ENCODE measurements at places on chromosomes 16 and 17.

GRCh38 chr17:17641621-17642409 is 39.4 kb upstream of the RAI1 start:
- DNase-seq = peak; percentile 79

DNA sequence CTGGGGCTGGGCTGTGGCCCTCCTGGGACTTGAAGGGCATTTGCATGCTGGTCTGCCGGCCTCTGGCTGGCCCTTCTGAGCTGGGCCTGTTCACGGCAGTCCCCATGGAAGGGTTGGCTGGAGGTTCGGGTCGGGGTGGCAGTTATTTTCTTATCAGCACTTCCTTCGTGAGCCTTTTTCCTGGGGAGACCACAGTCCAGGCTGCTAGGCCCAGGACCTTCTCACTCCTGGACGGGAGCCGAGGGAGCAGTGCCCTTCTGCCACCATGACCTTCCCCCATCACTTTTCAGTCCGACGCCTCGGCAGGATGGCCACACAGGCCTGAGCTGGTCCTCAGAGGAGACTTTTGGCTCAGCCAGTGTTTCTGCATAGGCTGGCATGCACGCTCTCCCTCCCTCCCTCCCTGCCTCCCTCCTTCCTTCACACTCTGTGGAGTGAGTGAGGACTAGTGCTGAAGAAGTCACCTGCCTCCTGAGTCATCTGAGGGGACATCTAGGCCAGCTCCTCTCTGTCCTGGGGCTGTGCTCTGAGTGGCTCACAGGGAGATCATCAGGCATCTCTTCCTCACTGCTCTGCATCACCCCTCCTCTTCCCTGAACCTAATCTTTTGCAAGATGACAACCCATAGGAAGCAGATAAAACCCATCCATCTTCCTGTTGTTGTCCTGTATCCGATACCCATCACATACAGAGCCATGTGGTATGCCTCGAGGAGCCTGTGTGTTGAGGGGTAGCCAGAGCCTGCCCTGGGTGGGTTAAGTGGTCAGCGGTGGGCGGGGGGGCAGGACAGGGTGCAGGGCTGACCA is 109.7 kb downstream of the RAP1GAP2 start:
- no peak for DNase-seq

- DNase-seq = no peak
These were observed 149.7 kb downstream of the RPTOR start for GRCh38 chr17:80694085-80694991.

- DNase-seq = no peak
These were observed 607 bp upstream of the PRPSAP1 start for GRCh38 chr17:76354317-76354729.

DNA sequence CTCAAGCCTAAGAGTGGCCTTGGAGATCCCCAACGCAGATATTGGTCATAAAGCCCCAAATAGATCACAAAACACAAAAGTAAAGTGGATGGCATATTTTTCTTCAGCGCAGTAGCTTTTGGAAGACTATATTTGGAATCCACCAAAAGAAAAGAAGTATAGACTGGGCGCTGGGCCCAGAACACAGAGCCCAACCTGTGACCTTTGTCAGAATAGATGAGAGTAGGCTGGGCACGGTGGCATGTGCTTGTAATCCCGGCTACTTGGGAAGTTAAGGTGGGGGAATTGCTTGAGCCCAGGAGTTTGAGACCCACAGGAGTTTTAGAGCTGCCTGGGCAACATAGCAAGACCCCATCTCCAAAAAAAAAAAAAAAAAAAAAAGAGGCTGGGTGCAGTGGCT is 14.6 kb downstream of the SCIMP start:
- no peak for DNase-seq

DNA sequence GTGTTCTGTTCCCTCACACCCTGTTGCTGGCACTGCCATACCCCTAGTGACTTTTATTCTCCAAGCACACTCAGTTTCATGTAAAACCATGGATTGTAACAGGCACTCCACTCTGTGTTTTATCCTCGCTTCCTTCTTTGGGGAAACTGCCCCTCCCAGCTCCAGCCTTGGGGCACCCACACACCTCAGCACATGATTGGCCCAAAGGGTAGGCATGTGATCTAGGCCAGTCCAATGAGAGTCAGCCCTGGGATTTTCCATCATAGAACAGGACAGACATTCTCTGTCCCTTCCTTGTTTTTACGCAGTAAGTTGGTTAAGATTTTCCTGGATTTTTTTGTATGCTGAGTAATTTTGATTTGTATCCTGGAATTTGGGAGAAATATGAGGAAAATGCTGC is 115.4 kb downstream of the C16orf95 start:
- no peak for DNase-seq

DNA sequence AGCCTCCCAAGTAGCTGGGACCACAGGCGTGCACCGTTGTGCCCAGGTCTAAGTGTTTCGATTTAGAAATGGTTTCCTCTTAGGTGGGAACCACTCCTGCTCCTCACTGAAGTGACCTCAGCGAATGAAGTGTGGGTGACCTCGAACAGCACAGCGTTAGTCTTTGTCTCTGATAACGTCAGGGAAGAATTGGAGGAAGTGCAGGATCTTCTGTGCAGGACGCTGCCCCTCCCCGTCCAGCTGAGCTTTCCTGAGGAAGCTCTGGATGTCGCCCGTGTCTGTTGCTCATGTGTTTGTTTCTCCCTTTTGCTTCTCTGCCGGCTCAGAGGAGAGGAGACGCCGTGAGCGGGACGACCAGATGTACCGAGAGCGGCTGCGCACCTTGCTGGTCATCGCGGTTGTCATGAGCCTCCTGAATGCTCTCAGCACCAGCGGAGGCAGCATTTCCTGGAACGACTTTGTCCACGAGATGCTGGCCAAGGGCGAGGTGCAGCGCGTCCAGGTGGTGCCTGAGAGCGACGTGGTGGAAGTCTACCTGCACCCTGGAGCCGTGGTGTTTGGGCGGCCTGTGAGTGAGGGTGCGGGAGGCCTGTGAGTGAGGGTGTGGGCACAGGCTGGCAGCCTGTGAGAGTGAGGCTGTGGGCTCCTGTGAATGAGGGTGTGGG is 15.6 kb downstream of the SPG7 start:
- no peak for DNase-seq

- DNase-seq = no peak
These were observed 23.2 kb upstream of the FAM20A start for GRCh38 chr17:68624381-68624780.

DNA sequence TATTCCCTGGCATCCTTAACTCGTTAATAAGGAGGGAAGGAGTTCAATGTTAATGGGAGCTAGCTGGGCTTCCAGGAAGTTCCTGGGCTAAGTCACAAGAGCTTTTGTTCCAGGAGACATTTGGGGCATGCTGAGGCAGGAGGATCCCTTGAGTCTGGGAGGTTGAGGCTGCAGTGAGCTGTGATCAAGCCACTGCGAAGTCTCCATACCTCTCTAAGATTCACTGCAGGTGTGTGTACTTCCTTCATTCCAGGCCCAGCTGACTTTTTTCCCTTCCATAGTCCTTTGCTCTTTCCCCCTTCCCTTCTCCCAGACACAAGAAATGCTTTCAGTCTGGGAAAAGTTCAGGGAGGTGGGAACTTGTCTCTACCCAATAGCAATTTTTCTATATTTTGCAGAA is 489.8 kb downstream of the NPIPA7 start:
- DNase-seq = no peak

DNA sequence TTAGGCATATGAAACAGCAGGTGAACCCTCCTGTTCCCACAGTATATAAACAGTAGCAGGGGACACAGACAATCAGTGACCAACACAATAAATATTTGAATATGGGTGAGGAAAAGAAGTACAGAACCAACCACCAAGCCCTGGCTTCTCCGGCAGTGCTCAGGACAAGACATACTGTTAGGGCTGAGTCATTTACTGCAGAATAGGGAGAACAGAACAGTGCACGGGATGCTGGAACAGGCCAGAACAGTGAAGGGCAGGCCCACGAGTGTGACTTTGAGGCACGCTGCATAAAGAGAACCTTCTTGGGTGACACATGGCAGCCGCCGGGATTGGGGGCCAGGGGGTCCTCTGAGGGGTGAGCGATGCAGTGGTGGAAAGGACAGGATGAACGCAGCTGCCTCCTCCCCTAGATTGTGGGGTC is 160.4 kb downstream of the CMIP start:
- no peak for DNase-seq

GRCh38 chr17:39688945-39689344 is 1.1 kb upstream of the PGAP3 start:
- DNase-seq = no peak

DNA sequence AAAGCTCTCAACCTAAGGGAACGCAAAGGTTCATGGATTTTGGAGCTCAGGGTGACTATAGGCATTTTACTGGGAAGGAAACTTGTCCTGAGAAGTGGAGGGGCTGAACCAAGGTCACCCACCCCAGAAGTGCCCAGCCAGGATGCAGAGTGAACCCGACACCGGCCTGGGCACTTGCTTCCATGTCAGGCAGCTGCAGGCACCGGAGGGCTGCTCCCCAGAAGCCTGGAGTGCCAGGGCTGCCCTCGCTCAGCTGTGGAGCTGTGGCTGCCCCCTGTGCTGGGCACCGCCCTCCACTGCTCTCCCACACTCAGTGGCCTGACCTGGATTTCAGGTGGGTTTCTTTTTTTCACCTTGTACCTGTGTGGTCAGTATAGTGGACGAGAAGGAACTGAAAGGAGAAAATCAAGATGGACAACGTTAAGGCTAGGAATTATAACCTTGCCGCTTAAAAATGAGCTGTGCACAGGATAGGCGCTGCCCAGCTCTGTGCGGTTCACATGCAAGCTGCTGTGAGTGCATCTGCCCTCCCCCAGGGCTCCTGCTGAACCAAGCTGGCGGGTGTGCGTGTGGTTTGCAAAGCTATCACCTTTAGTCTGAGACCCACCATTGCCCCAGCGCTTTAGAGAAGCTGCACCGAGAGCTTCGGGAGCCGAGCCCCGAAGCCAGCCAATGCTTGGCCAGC is 2.2 kb downstream of the MAPK8IP3 start:
- no peak for DNase-seq

GRCh38 chr16:25431472-25431871 is 173.8 kb upstream of the ZKSCAN2 start:
- DNase-seq = no peak

GRCh38 chr17:22373911-22374310 is 681.6 kb downstream of the KCNJ18 start:
- no peak for DNase-seq

- no peak for DNase-seq
These were observed 267.8 kb downstream of the CA10 start for GRCh38 chr17:51890710-51891109.

- DNase-seq = no peak
These were observed 70.4 kb upstream of the SMURF2 start for GRCh38 chr17:64732336-64733006.

- DNase-seq = no peak
These were observed 35.7 kb upstream of the METTL9 start for GRCh38 chr16:21563676-21564075.

- no peak for DNase-seq
These were observed 154.6 kb downstream of the CMIP start for GRCh38 chr16:81599034-81599744.

DNA sequence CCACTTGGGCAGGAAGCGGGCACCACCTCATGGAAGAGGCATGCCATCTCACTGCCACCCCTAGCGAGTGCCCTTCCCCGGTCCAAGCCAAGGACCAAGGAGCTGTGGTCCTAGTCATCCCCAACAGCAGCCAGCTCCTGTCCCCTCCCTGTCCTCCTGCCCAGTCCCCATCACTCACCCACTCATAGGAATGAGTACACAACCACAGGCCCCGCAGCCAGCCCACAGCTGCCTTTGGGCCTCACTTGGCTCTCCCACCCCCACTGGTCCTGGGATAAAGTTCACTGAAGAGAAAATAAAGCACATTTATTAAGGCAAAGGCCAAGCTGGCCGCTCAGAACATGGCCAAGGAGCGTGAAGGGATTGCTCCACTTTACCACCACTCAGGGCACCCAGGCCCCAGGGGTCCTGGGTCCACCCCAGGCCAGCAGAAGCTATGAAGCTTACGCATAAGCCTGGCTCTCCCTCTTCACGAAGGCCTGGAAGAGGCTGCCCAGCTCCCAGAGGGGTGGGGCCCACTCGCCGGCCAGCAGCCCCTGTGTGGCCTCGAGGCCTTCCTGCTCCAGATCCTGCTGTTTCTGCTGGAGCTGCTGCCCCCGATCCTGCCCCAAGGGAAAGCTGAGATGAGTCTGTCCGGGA is 3.6 kb downstream of the SCRN2 start:
- DNase-seq = no peak

- DNase-seq = no peak
These were observed 3.1 kb downstream of the CACNB1 start for GRCh38 chr17:39194089-39194984.

DNA sequence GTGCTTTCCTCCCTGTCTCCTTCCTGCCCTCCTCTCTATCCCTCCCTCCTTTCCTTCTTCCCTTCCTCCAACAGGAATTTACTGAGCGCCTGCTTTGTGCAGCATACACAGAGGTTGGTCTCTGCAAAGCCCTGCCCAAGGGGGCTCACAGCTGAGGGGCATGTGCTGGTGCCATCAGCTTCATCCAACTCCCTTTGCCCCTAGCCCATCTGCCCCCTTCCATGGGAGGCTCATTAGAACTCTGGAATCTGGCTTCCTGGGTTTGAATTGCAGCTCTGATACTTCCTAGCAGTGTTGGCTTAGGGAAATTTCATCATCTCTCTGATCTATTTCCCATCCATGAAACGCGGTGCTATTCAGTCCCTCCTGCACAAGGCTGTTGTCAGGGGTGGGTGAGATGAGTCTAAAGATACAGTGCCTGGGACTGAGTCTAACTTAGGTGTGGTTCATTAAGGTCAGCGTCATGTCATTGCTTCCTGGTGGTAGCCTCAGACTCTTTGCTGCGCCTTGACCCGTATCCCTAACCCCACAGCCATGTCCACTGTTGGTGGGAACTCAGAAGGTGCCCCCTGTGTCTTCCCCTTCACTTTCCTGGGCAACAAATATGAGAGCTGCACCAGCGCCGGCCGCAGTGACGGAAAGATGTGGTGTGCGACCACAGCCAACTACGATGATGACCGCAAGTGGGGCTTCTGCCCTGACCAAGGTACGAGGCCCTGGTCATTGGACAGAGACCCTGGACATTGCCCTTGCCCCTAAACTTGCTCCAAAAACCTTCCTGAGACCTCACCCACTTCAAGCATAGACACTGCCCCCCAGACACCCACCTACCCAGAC is 10.3 kb downstream of the MMP2 start:
- DNase-seq = no peak

GRCh38 chr17:82984751-82985427 is 94.5 kb upstream of the METRNL start:
- no peak for DNase-seq

DNA sequence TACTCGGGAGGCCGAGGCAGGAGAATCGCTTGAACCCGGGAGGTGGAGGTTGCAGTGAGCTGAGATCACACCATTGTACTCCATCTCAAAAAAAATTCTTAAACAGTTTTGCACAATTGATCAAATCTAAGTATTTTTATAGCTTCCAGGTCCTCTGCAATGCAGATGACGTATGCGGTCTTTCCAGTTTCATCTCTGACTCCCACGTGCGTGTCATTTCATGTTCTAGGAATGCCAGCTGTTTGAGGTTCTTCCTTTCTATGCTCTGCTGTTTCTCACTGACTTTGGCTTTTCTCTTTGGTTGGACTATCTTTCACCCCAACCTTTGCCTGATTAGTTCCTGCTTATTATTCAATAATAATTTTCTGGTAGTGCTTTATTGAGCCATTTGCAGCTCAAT is 16.2 kb downstream of the CHP2 start:
- no peak for DNase-seq

GRCh38 chr16:88484505-88485365 is 31.7 kb downstream of the ZFPM1 start:
- no peak for DNase-seq

- peak; percentile 72 for DNase-seq
These were observed 14.3 kb downstream of the KPNB1 start for GRCh38 chr17:47663912-47664623.

- no peak for DNase-seq
These were observed 45.7 kb upstream of the TOB1 start for GRCh38 chr17:50911890-50912289.
